ENCODE measurements at places on chromosomes 3 and 15.
A peak's percentile ranks its signal among the peaks of the same experiment; 100 is the strongest.

DNA sequence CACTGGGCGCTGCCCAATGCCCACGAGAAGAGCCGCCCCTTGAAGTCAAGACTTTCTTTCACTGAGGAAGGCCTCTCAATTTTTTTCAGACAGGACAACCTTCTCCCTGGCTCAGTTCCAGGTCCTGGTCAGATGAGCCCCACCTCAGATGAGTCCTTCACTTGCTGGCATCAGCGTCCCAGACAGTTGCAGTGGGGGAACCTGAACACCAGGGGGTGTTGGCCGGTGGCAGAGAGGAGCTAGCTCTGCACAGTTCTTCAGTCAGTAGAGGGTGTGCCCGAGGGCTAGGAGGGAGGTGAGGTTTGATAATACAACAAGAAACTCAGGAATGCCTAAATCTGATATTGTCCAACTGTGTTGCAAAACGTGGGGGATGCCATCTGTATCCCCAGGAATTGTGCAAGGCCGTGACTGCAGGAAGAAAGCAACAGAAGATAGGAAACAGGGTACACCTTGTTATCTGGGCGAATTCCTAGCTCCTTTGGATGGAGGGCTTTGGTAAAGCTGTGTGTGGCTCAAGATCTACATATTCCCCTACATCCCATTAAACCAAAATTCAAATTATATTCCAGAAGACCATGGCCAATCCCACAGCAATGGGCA, 34.3 kb downstream of the CCR3 start:
- peak; percentile 73 for DNase-seq

- no peak for DNase-seq
Observed at GRCh38 chr3:170386468-170386867, 29.0 kb downstream of the SKIL start.

- DNase-seq = no peak
Observed at GRCh38 chr3:4914464-4914863, 64.8 kb upstream of the BHLHE40 start.

DNA sequence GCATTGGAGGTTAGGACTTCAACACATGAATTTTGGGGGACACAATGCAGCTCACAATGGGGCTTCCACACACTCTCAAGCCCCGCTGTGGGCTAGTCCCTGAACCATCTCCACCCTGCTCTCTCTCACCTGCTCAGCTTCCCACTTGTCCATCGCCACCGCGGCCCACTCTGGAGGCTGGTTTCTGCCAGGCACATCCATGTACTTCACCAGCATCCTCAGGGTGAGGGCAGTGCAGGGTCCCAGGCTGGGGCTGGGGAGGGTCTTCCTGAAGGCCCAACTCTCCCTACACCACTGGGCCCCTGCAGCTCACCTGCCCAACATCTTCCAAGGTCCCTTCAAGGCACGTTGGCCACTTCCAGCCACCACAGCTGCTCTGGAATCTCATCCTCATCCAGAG, 46.4 kb downstream of the KLF15 start:
- DNase-seq = no peak

DNA sequence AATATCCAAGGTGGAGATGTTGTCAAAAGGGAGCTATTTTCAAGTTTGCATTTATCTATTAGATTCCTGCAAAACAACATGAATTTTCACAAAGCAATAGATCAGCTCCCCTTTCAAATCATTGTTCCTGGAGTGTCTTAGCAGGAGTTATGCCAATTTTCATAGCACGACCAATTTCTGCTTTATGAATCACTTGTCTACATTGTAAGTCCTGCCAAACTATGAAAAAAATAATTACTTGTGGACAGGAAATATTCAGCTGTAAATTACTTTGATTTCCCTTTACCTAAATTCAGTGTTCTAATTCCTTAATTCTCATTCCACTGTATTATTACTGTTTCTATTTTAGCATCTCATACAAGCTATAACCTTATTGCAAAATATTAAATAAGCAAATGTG, 1289.6 kb downstream of the NSUN3 start:
- no peak for DNase-seq

DNA sequence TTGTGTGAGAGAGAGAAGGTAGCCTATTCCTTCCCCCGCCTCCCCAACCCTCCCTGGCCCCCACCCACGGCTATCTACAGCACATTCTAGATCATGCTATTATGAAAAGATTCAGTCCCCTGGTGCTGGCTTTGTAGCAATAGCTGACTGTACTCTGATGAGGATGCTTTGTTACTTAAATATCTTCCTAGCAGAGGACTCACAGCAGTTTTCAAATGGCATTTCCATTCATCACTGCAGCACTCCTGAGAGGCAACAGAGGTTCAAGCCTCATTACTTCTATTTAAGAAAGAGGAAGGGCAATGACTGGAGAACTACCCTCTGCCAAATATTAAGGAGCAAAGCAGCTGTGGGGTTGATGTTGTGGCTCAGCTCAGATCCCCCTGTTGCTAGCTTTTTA, 61.0 kb downstream of the LRRN1 start:
- DNase-seq = no peak

- DNase-seq = no peak
Observed at GRCh38 chr3:15645740-15646501, 44.4 kb downstream of the BTD start.

GRCh38 chr3:146503461-146504202, 34.3 kb upstream of the PLSCR2 start:
- DNase-seq = no peak

- DNase-seq = no peak
Observed at GRCh38 chr15:40456299-40456712, 14.5 kb upstream of the CHST14 start.

DNA sequence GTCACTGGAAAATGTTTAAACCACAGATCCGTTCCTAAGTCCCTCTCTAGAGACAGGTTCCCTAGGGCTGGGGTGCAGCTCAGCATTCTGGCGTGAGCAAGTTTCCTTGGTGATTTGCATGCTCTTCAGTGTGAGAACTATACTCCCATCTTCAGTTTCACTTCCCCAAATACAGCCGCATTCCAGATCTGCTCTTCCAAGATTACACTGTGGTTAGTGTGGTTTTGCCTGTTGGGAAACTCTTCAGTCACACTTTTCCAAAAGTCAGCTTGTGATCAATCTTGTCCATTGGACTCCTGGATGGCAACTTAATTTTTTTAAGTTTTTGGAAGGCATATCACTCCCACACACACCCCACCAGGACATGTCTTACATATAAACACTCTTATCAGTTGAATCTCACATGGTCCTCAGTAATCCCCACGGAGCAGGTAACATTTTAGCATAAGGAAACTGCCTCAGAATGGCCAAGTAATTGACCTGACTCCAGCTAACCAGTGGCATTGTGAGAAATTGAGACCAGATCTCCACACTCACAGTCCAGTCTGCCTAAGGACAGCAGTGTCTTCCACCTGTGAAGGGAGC, 33.5 kb upstream of the PTPN23 start:
- DNase-seq = no peak

GRCh38 chr15:100438570-100438969, 90.2 kb downstream of the CERS3 start:
- peak; percentile 13 for DNase-seq

- DNase-seq = no peak
Observed at GRCh38 chr3:17179381-17180205, 294.8 kb downstream of the PLCL2 start.

GRCh38 chr3:130705501-130705900, 41.1 kb downstream of the PIK3R4 start:
- DNase-seq = no peak

- DNase-seq = no peak
Observed at GRCh38 chr3:64247991-64248646, 22.9 kb upstream of the PRICKLE2 start.

GRCh38 chr3:131658115-131658514, 155.3 kb upstream of the MRPL3 start:
- DNase-seq = no peak

DNA sequence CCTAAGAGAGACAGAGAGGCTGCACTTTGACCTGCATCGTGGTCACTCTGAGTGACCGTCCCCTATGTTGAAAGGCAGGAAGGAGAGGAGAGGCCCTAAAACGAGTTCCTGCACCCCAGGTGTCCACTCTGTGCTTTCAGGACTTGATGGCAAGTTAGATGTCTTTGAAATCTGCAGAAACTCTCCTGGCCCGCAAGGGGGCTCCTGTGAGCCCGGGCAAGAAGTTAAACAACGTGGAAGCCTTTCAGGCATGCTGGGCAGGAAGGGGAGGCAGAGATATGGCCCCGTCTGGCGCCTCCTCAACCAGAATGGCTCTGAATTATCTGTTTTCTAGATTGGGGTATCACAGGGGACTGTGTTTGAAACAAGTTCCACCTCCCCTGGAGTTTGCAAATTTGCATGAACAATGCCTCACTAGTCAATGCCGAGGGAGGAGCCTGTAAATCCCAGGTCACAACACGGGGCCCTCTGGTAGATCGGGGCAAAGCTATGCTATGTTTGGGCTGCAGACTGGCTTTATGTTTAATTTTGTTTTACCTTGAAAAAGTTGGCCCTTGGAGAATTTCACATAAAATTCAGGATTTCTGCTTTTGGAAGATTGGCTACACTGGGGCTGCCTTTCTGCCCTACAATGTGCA, 9.8 kb downstream of the CTXND1 start:
- no peak for DNase-seq

- DNase-seq = no peak
Observed at GRCh38 chr15:74775132-74775562, 6.7 kb upstream of the CSK start.
